ENCODE measurements at places on chromosomes 16 and 17.

GRCh38 chr16:228151-228851 is 948 bp downstream of the LUC7L start:
- no peak for DNase-seq

GRCh38 chr17:21004016-21004930 is 38.5 kb downstream of the USP22 start:
- no peak for DNase-seq

DNA sequence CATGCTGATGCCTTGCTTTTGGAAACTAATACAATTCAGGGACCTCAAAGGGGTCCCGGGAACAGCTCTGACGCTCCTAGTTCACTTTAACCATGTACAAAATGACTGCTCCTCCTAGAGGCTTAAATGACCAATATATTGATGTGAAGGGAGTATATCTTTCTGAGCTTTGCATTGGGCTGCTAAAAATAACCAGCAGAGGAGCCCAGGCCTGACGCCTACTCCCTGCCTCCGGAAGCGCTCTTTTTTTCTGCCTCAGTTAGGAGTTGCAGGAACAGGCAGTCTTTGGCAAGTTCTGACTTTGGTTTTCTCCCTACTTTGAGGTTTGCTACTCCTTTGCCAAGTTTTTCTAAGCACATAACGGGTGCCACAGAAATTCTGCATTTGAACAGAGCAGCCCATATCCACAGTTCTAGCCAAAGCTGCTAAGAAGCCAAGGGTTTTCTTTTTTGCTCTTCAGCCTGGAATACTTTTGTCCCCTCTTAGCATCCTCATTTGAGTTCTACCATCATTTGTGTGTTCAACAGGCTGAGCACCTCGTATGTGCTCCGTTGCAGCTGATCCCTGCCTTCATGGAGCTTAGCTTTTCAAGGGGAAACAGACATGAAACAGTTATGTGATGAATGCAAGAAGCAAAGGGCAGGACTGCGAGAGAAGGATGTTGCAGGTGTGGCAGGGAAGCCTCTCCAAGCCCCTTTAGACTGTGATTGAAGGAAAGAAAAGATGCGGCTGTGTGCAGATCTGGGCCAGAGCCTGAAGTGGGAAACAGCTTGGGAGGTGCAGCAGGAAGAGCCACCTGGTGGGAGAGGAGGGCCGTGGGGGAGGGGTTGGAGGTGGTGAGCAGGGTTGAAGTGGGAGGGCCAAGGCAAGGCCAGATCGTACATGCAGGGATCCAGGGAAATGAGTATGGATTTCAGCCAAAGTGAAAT is 2.8 kb upstream of the NAGPA start:
- peak; percentile 48 for DNase-seq

GRCh38 chr16:47571711-47572110 is 110.6 kb downstream of the PHKB start:
- no peak for DNase-seq

DNA sequence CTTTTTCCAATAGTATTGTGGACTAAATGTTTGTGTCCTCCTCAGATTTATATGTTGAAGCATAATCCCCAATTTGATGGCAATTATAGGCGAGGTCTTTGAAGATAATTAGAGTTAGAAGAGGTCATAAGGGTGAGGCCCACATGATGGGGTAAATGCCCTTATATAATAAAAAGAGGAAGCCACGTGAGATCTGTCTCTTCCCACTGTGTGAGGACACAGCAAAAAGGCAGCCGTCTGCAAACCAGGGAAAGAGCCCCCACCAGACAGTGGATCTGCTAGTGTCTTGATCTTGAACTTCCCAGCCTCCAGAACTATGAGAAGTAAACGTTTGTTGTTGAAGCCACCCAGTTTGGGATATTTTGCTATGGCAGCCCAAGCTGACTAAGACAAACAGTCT is 76.0 kb downstream of the LYRM1 start:
- DNase-seq: no peak

- DNase-seq: no peak
Observed at GRCh38 chr16:9134306-9134705, 42.9 kb downstream of the HAPSTR1 start.

GRCh38 chr16:15834502-15834901 is 22.3 kb downstream of the MYH11 start:
- DNase-seq: no peak

DNA sequence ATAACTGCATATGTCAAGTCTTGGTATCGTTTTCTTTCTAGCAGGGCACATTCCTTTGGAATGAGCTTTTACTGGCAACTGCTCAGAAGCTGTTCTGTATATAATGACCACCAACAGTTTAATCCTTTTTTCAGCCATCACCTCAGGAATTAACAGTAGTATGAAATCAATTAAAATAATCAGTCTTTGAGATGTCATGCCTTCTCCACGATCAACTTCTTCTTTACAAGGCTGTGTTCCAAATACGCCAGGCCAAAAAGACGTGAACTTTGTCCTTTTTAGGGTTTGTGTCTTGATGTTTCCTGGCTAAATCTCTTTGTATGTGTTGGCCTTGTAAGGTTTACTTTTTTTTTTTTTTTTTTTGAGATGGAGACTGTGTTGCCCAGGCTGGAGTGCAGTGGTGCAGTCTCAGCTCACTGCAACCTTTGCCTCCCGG is 54.9 kb downstream of the ABCC1 start:
- peak; percentile 87 for DNase-seq

DNA sequence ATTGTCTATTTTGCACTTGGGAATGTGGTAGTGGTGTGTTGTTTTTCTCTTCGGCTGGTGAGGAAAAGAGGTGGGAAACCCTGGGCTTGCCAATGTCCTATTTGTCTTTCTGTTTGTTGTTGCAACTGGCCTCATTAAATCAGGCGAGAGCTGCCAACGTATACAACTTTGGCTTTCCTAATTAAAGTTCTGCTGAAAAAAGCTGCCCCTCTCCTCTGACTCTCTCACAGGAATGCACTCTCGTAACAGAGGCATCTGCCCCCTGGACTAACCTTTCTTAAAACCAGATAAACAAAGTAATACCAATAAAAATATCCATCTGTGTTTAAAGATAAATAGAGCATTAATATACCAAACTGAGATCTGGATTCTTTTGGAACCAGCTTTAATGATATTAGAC is 7.8 kb downstream of the CDRT15 start:
- DNase-seq: no peak

- no peak for DNase-seq
Observed at GRCh38 chr17:53819956-53820355, 2.8 kb upstream of the KIF2B start.

- DNase-seq: no peak
Observed at GRCh38 chr16:50924759-50925545, 183.1 kb downstream of the CYLD start.

DNA sequence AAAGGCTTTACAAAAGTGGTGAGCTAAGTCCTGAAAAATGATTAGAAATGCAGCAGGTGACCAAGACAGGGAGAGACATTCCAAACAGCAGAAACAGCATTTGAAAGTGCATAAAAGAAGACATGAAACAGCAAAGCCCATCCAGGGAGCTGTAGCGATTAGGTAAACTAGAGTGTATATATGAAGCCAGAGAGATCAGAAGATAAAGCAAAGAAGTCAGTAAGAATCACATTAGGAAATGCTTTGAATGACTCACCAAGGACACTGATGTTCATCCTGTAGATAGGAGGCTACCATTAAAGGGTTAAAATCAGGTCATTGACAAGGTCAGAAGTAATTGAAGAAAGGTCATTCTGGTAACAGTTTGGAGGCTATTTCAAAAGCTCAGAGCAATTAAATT is 27.6 kb upstream of the VAT1L start:
- DNase-seq: no peak

DNA sequence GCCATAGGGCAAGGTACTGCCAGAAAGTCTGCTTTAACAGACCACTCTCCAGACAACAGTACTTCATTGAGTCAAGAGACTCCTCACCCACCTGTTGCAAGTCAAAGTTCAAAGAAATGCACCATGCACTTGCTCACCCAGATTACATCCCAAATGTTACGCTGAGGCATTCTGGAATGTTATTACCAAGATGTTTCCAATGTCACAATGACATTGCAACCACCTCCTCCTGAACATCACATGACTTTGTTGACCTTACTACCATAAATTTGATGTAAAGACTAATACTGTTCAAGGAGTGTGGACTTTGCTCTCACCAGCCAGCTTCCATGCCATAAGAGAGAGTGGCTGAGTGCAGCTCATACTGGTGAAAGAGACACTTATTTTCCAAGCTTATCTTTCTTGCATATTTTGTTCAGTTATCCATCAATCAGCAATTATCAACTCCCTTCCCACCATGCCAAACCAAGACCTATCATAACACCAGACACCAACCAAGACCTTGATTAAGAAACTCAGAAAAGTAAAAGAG is 58.5 kb upstream of the BCAR1 start:
- no peak for DNase-seq

GRCh38 chr17:64259922-64260321 is 3.1 kb downstream of the TEX2 start:
- peak; percentile 75 for DNase-seq

DNA sequence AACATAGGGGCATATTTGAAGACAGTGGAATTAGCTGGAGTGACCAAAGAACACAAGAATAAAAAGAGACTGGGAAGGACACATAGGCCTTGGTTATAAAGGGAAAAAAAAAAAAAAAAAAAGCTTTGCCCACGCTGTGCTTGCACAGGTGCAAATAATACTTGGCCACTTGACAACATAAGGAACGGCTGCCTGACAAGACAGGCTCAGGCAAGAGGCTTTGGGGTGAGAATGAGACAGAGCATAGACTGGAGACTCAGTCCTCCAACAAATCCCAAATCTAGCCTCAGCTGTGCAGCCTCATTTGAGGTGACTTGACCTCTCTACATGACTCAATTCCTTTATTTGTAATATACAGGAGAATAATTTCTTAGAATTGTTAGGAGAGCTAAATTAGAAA is 332.8 kb upstream of the DYNLRB2 start:
- no peak for DNase-seq

DNA sequence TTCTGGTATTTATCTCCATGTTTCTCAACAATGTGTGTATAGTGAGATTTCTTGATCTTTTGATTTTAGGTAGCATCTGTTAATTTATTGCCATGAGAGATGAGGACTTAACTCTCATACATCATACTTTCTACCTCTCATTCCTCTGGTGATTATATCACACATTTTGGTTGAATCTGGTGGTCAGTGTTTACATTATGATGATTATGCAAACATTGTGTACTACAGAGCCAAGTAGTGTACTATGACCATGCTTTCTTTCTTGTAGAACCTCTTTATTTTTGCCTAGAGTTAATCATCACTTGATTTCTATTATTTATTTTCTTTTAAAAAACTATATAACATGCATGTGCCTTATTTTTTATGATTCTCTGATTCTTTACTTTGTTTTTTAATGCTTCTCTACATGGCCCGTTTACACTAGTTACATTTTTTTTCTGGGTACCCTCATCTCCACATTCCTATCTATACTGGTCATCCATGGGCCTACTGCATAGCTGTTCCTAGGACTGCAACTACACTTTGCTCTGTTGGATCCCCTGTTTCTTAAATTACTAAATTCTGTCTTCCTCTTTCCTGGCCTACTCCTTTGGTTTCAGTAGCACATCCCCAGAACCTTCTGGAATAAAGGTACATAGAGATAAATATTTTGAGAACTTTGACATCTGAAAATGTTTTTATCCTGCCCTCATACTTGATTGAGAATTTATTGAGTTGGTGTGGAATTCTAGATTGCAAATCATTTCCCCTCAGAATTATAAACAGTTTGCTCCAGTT is 63.0 kb upstream of the LRRC37A3 start:
- no peak for DNase-seq

GRCh38 chr16:14569213-14569612 is 60.8 kb downstream of the PARN start:
- no peak for DNase-seq

GRCh38 chr17:36857698-36858097 is 79.6 kb upstream of the LHX1 start:
- no peak for DNase-seq

DNA sequence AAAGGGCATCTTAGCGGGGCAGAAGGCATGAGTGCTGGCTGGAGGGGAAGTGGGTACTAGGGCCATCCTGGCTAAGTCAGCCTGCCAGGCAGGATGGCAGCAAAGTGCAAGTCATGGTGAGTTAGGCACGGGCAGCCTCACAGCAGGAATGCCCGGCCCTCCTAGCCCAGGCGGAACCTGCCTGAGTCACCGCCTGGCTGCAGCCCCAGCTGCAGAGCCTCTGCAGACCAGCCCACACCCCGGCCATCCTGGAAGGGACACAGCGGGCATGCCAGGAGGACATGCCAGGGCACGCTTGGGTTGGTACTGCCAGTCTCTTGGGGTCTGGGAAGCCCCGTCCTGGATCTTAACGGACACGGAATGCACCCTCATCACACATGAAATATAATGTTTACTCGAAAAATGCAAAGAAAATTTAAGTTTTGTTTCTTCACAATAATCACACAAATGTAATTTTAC is 5.0 kb upstream of the ALDH3A1 start:
- DNase-seq: peak; percentile 69

DNA sequence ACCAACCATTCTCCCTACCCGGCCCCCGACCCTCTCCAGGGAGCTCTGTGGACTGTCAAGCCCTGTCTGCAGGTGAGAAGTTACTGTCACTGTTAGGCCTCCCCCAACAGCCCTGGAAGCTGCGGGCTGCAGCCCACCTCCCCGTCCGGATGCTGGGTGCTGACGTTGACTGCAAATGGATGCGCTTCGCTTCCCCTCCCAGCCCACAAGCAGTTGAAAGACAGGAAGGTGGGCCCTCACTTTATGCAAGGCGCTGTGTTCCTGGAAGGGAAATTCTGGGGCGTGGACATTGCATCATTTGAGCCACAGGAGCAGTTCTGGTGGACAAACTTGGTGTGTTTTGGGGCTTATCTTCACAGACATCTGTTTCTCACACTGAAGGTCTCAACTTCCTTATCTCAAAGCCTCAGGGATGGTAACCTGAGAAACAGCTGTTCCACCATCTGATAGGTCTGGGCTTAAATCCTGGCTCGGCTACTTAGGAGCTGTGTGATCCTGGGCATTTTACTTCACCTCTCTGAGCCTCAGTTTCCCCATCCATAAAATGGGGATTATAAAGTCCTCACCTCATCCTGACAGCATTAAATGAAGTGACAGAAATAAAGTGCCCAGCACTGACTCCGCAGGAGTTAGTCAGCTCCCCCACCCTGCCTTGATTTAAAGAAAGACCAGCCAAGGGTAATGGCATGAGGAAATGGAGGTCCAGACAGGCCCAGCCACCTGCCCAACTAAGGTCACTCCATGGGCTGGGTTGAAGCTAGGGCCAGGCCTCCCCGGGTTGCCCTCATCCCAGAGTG is 4.6 kb upstream of the DRC7 start:
- peak; percentile 4 for DNase-seq

GRCh38 chr17:71157297-71157696 is 963.5 kb upstream of the SOX9 start:
- DNase-seq: no peak

- no peak for DNase-seq
Observed at GRCh38 chr17:69448431-69449102, 34.1 kb downstream of the MAP2K6 start.

DNA sequence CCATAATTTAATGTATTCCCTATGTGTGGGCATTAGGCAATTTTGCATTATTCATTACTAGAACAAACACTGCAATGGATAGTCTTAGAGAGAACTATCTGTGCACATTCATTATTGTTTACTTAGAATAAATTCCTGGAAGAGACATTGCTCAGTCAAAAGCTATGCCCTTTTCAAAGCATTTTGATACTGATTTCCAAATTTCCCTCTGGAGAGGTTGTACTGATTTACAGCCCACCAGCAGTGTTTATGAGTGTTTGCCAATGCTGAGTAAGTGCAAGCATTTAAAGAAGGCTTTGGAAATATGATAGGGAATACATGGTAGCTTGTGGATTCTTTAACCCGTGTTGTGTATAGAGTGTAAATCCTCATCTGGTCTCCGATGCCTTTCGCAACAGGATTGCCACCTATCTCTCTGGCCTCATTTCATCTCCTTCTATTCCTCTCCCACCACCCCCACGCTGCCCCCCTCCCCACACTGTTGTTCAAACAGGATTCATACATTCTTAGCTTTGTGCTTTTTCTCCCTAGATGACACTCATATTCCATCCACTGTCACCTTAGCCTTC is 33.4 kb upstream of the MMD start:
- DNase-seq: peak; percentile 69

Measured in fibroblast of the aortic adventitia (primary cell).